Left lung (tissue), 14 donors: ENCODE measurements at places on chromosomes 12 and 14. TPM values are rescaled to one million over a fixed set of nuclear protein-coding genes. Genes with fewer than 3 reads are reported as not detected.
A peak's percentile ranks its signal among the peaks of the same experiment; 100 is the strongest.

- DNase-seq = no peak
Measured at GRCh38 chr14:97283005-97283403, 485.8 kb downstream of the VRK1 start.

GRCh38 chr12:90622431-90622830, 332.5 kb downstream of the CCER1 start:
- no peak for DNase-seq

ZDHHC22 gene
- polyA plus RNA-seq = 0.11 TPM

ANG gene
- polyA plus RNA-seq = 6.6 TPM

RILPL1 gene
- polyA plus RNA-seq = 21.8 TPM

- DNase-seq = no peak
Measured at GRCh38 chr12:53333845-53334244, 2.3 kb downstream of the SP7 start.

- no peak for DNase-seq
Measured at GRCh38 chr14:105034315-105035039, 13.6 kb upstream of the CDCA4 start.

BMP4 gene
- 82.6 TPM for polyA plus RNA-seq

- DNase-seq = peak; percentile 2
Measured at GRCh38 chr12:113456761-113457160, 14.9 kb downstream of the LHX5 start.

GRCh38 chr12:13375583-13376345, 179.2 kb downstream of the EMP1 start:
- peak; percentile 28 for DNase-seq

- DNase-seq = no peak
Measured at GRCh38 chr14:97250931-97251330, 453.7 kb downstream of the VRK1 start.

- no peak for DNase-seq
Measured at GRCh38 chr14:65301862-65302539, 110.5 kb upstream of the FUT8 start.

DNA sequence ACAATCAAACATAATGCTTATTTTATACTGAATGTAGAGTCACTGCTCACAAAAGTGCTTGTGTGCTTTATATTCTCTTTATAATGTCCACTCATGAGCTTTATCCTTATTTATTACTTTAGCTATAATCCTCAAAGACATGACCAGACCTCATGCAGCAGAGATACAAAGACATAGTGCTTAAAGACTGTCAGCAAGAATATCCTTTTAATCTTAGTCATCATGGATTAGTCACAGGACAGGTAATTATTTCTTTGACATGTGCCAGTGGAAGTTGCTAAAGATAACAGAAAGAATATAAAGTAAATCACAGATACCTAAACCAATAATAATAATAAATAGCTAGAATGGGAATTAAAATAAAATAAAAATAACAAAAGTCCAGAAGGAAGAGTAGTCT, 707.5 kb downstream of the BCL11B start:
- no peak for DNase-seq

DNA sequence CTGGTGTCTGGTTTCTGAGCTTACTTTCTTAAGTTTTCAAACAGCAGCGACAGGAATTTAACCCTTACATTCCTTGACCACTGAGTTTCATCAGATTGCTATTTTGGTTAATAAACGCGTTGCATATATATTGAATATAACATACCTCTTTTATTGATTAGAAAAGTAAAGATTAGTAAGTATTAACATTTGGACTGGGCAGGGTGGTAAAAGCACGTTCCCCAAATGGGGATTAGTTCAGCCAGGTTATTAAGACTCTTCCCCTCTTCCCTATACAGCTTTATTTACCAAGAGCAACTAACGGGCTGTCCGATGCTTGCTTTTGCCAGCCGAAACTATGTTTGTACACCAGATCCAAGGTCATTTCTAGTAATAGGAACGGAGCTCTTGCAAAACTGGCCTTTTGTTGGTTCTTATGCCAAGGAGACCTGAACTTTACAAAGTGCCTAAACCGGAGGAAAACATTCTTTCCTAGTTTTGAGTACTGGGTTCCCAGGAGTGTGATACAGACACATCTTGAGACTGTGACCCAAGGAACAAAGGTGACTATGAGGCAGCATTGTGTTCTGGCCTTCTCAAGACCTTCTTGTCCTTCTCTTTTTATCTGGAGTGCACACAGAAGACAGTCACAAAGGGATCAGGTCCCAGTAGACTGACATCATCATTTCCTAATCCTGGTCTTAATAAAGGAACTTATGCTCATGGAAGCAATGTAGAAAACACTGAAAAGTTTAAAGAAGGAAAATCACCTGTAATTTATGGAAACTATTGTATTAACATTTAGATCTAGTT, 2.6 kb downstream of the GLRX5 start:
- DNase-seq = no peak

GRCh38 chr14:22249770-22250169, 339.3 kb downstream of the DAD1 start:
- DNase-seq = no peak

- no peak for DNase-seq
Measured at GRCh38 chr14:100690672-100691071, 36.0 kb upstream of the DLK1 start.

DNA sequence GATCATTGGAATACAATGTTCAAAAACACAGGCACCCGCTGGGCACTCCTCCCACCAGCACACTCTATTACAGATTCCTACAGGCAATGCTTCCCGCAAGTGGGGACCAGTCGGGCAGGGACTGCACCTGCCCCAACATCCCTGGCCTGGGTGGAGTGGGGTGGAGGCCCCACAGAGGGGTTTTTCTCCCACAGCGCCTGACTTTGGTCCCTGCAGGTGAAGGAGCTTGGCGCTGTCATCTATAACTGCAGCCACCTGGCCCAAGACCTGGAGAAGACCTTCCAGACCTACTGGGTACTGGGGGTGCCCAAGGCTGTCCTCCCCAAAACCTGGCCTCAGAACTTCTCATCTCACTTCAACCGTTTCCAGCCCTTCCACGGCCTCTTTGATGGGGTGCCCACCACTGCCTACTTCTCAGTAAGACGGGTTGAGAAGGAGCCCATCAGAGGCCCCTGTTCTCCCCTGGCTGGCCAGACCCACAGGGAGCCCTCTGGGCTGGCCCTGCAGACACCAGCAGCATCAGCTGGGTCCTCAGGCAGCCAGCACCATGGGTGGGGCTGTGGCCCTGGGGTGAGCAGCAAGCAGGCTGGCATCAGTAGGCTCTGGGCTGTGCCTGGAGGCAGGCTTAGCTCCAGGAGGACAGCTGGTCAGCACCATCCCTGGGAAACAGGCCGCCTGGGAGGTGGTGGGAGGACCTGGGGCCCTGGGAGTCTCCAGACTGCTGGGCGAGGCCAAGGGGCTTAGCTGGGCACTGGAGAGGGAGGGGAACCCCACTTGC, 6.0 kb downstream of the PLD4 start:
- DNase-seq = peak; percentile 31

- DNase-seq = no peak
Measured at GRCh38 chr14:98665007-98665406, 607.0 kb downstream of the BCL11B start.

C12orf54 gene
- polyA plus RNA-seq = 0.94 TPM

- DNase-seq = peak; percentile 74
Measured at GRCh38 chr14:61280526-61281185, 482 bp downstream of the TMEM30B start.

GPR84 gene
- 0.37 TPM for polyA plus RNA-seq

GRCh38 chr12:48388938-48389337, 38.2 kb upstream of the ZNF641 start:
- no peak for DNase-seq

CHST11 gene
- polyA plus RNA-seq = 14.0 TPM

AKAP5 gene
- polyA plus RNA-seq = 2.0 TPM

RAPGEF3 gene
- polyA plus RNA-seq = 17.1 TPM

RHEBL1 gene
- 1.9 TPM for polyA plus RNA-seq

IFNG gene
- 0.18 TPM for polyA plus RNA-seq

- DNase-seq = no peak
Measured at GRCh38 chr12:40034712-40035111, 71.2 kb downstream of the SLC2A13 start.

GRCh38 chr14:96191353-96191752, 13.3 kb upstream of the BDKRB2 start:
- no peak for DNase-seq

GRCh38 chr14:35406506-35407305, 2.2 kb upstream of the NFKBIA start:
- no peak for DNase-seq

DNA sequence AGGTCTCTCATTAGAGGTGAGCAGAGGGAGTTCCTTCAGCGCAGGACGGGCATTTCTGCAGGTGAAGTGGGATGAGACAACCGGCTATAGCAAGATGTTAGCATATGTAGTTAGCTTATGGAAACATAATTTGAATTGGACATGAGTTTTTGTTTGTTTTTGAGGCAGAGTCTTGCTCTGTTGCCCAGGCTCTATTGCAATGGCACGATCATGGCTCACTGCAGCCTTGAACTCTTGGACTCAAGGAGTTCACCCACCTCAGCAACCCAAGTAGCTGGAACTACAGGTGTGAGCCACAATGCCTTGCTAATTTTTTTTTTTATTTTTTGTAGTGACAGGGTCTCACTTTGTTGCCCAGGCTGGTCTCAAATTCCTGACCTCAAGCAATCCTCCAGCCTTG, 69.2 kb downstream of the RCOR1 start:
- DNase-seq = no peak

ARHGEF40 gene
- polyA plus RNA-seq = 83.0 TPM

PCNX1 gene
- polyA plus RNA-seq = 49.6 TPM

GALNT9 gene
- 3.6 TPM for polyA plus RNA-seq

DNA sequence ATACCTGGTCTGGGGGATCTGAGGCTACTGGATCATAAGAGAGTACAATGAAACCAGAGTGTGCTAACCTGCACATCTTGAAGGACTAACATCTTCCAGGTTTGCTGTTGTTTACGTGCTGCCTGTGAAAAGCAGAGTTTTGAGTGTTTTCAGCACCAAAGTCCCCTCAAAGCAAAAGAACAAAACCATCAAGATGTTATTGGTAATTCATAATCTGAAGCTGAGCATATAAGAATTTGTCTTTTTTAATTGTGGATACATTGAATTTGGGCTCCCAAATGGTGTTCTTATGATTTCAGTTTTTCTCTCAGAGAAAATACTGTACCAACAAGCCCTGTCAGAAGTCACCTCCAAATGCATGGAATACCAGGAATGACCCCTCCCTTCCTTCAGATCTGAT, 110.2 kb downstream of the BTG1 start:
- no peak for DNase-seq

- no peak for DNase-seq
Measured at GRCh38 chr12:46608431-46609272, 217.1 kb downstream of the SLC38A4 start.

ZNF10 gene
- 33.3 TPM for polyA plus RNA-seq

DNA sequence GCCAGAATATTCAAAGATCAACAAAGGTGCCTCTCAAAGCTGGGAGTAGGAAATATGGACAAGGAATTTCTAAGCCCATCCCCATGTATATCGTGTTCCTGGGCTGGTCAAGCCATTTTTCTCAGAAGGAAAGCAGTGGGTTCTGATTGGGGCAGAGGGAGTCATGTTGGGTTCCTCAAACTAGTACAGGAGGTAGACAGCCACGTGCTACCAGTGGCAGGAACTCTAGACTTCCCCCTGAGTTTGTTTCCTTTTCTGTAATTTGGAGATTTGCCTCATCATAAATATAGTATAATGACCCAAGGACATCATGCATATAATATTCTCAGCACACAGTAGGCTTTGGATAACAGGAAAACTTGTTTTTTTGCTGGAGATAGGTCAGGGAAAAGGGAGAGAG, 16.4 kb upstream of the PLEKHH1 start:
- no peak for DNase-seq

GRCh38 chr12:121184984-121185889, 24.7 kb upstream of the P2RX4 start:
- DNase-seq = no peak

GRCh38 chr12:23561364-23562345, 387.8 kb downstream of the SOX5 start:
- no peak for DNase-seq

CLMN gene
- polyA plus RNA-seq = 11.8 TPM

DNA sequence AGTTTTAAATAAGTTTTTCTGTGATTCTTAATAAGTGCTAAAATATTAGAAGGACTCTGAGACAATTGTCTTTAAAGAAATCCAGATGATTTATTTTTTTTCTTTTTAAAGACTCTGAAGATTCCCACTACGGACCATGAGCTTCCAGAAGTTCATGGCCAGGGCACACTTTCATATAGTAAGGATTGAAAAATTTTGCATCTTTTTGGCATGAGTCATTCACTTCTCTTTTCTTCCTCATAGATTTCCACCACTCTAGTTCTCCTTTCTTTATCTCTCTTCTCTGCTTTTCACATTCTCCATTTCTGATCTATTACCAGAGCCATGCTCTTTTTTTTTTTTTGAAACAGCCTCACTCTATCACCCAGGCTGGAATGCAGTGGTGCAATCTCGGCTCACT, 385.8 kb downstream of the FLRT2 start:
- DNase-seq = no peak

NOP9 gene
- 28.2 TPM for polyA plus RNA-seq

MIA2 gene
- polyA plus RNA-seq = 18.5 TPM

- DNase-seq = no peak
Measured at GRCh38 chr14:58575956-58576355, 61.8 kb upstream of the DACT1 start.

GRCh38 chr12:6771509-6772330, 600 bp upstream of the LAG3 start:
- no peak for DNase-seq
